HCT116 (cell line): ENCODE measurements at places on chromosomes 2 and 18.

DNA sequence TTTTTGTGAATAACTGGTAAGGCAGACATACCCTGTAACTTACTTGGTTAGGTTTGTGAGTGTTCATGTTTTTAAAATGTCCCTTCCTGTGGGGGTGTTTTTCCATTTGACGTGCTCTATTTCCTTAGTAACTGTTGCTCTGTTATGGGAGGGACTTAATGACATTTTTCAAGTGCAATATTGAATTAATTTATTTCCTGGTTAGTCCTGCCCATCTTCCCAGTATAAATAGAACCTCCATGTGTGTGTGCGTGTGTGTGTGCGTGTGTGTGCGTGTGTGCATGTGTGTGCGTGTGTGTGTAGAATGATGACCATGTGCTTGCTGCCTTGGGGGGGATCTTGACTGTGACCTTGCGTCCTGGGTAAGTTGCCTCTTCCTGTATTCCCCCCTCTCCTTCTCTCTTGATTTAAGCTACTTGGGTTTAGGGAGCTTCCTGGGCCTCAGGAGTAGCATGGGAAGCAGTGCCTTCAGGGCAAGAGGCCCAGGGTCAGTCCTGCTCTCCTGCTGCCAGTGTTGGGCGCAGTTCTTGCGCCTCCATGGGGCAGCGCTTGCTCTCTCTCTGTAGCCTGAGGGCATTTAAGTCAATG is 163.9 kb downstream of the LDLRAD4 start:
- no peaks in the 10 kb centered on the region for H3K36me3 ChIP-seq
- H3K4me3 ChIP-seq: no peak overlapping the region
- no peak overlapping the region for H3K27ac ChIP-seq
- H3K27me3 ChIP-seq: no peaks in the 10 kb centered on the region

GRCh38 chr2:45330637-45331409 is 280.2 kb downstream of the SRBD1 start:
- no peak overlapping the region for H3K27ac ChIP-seq
- no peaks in the 10 kb centered on the region for H3K36me3 ChIP-seq
- H3K27me3 ChIP-seq: no peaks in the 10 kb centered on the region
- no peak overlapping the region for H3K4me3 ChIP-seq

- no peaks in the 10 kb centered on the region for H3K27me3 ChIP-seq
- no peak overlapping the region for H3K4me3 ChIP-seq
- peaks cover 53% of the 10 kb centered on the region for H3K4me1 ChIP-seq
- no peak overlapping the region for H3K27ac ChIP-seq
- DNase-seq: no peak
These were observed 5.0 kb upstream of the DGKD start for GRCh38 chr2:233349005-233349998.

GRCh38 chr2:169046440-169047151 is 15.5 kb upstream of the ABCB11 start:
- no peaks in the 10 kb centered on the region for H3K36me3 ChIP-seq
- no peak overlapping the region for H3K4me3 ChIP-seq
- no peaks in the 10 kb centered on the region for H3K27me3 ChIP-seq
- H3K27ac ChIP-seq: no peak overlapping the region

DNA sequence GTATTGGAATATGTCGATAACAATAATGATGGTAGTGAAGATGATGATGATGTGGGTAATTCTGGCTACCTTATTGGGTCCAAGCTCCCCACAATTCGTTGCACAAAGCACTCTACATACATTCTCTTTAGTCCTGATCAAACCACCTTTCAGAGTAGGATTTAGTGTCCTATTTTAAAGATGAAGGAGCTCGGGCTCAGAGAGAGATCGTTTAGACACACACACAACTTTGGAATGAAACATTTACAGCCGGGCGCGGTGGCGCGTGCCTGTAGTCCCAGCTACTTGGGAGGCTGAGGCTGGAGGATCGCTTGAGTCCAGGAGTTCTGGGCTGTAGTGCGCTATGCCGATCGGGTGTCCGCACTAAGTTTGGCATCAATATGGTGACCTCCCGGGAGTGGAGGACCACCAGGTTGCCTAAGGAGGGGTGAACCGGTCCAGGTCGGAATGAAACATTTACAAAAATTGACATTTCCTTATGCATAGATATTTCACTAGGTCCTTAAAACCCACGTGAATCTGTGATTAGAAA is 50.7 kb downstream of the GREB1 start:
- no peak for DNase-seq
- no peaks in the 10 kb centered on the region for H3K27me3 ChIP-seq
- H3K27ac ChIP-seq: no peak overlapping the region
- no peak overlapping the region for H3K4me3 ChIP-seq
- no peaks in the 10 kb centered on the region for H3K36me3 ChIP-seq
